Stimulated activated CD4-positive, alpha-beta T cell treated with anti-CD3 and anti-CD28 coated beads, Interleukin-2, amount 100 ng/mL, for 48 hours (primary cell): ENCODE measurements at places on chromosomes 5 and 9.

DNA sequence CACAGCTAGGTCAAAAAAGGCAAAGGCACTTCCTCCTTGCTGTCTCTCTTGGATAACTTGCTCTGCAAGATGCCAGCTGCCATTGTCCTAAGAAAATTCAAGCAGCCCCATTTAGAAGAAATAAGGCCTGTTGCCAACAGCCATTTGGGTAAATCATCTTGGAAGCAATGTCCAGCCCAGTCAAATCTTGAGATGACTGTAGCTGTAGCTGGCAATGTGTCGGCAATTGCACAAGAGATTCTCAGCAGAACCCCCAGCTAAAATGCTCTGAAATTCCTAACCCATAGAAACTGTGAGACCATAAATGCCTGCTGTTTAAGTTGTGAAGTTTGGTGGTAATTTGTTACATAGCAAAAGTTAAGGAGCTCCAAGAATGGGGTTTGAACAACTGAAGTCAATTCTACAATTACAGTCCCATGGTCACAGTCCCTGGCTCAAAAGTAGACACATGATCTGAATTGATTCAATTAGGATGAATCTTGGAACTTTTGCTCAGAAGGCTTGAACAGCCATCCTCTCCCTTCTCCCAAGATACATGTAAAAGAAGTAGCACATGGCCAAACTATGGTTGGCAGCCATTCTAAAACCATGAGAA lies 151.1 kb downstream of the MPDZ start:
- DNase-seq: no peak

DNA sequence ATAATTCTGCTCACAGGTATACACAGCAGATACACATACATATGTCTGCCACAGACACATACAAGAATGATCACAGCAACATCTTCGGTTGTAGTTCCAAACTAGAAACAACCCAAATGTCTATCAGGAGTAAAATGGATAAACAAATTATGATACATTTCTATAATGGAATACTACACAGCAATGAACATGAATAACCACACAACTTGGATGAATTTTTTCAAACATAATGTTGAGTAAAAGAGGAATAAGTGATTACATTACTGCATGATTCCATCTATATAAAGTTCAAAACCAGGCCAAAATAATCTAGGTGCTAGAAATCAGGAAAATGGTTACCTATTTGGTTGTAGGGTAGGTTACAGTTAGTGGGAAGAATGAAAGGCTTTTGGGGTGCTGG lies 4.6 kb upstream of the EGFLAM start:
- no peak for DNase-seq

GRCh38 chr5:58300346-58300895 lies 159.5 kb downstream of the PLK2 start:
- DNase-seq: no peak

DNA sequence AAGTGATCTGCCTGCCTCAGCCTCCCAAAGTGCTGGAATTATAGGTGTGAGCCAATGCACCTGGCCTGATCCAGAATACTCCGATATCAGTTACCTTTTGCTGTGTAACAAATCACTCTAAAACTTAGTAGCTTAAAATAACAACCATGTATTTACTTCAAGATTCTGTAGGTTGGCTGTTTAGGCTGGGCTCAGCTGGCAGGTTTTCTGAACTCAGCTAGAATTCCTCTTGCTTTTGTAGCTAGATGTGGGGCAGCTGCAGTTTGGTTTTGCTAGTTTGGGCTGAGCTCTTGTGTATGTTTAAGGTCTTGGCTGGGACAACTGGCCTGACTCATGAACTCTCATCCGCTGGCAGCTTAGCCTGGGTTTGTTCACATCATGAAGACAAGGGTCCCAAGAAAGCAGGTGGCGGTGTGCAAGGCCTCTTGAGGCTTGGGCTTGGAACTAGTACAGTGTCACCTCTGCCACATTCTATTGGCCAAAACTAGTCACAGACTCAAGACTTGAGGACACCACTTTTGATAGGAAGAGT lies 138.3 kb upstream of the SHB start:
- no peak for DNase-seq

DNA sequence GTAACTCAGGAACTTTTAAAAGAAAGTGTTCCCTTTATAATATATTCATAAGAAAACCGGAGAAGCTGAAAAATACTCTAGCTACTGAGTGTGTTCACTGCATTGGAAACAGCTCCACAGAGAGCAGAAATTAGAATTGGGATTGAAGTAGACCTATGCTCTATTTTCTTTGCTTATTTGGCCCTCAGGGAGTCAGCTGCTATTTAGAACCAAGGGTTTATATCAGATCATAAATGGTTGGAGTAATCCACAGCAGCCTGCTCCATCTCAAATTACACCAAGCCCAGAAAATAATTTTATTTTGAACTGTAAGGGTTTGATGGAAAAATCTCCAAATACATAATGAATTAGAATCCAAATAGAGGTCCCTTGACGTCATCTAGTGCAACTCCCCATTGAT lies 202.6 kb downstream of the ADAMTSL1 start:
- no peak for DNase-seq

GRCh38 chr9:110691002-110691549 lies 22.5 kb downstream of the MUSK start:
- DNase-seq: no peak

- DNase-seq: no peak
Measured at GRCh38 chr5:22650511-22650910, 202.6 kb downstream of the CDH12 start.

DNA sequence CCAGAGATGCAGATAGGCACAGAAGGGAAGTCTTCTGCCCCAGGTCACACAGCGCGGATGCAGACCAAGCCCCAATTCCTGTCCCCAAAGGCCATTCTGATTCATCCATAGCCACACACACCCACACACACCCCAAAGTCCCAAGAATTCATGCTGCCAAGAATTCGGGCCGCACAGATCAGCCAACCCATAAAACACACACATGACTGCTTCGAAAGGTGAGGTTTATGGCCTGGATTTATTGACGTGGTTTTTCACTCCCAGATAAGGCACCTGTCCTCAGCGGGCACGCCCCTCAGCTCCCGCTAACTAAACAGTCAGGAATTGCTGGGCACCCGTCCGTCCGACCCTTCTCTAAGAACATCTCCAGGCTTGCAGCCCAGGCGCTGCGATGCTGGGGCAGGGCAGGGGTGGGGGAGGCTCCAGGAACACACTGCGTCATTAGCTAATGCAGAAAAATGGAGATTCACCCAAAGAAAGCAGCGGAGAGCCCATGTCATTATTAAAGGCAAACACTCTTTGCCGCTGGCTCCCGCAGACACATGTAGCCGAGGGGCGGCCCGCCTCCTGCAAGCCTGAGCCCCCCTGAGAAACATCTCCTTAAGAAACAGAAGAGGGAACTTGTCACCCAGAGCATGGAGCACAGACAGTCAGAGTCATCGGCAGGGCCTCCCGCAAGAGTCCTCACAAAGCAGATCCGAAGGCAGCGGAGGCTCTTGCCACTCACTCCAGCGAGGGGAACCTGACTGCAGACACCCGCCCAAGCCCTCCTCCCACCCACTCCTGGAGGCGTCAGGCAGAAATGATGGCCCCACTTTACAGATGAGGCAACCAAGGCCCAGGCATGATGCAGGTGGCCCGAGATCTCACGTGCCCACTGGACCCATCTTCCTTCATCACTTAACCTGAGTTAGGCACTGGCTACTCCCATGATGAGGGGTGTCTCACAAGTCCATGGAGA lies 19.9 kb downstream of the VAV2 start:
- no peak for DNase-seq

DNA sequence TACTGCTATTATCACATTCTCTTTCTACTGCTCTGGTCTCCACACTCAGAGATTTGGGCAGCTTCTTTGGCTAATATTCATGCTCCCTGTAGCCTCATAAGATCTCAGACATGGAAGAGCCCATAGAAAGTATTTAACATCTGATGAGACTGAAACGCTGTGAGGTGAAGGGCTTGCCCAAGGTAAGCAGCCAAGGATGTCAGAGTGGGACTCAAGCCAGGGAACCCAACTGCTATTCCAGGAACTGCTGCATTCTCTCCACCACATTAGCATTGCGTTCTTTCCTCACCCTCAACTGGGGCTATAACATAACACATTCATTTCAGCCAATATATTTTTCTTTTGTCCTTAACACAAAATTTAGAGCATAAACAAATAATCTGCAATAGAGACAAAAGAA lies 3.8 kb downstream of the ADRB2 start:
- no peak for DNase-seq

GRCh38 chr9:105082843-105083242 lies 154.9 kb upstream of the ABCA1 start:
- DNase-seq: no peak

DNA sequence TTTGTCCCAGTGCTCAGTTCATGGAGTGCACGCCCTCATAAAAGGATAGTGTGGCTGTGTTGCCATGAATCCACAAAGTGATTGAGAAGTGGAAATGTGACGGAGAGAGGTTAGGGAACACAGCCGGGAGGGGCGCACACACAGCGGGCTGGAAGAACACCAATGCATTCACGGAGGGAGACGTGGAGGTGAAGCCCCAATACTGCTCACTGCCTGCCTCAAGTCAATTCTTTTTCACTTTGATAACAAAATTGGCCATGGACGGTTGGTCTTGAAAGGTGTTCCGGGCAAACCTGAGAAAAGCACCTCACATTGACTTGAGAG lies 424.1 kb downstream of the MED10 start:
- DNase-seq: no peak

- DNase-seq: no peak
Measured at GRCh38 chr5:82730913-82731312, 346.3 kb downstream of the TMEM167A start.

GRCh38 chr9:36318212-36318802 lies 60.1 kb upstream of the GNE start:
- no peak for DNase-seq

- DNase-seq: no peak
Measured at GRCh38 chr5:96483878-96484277, 50.8 kb upstream of the PCSK1 start.

GRCh38 chr9:100499460-100499859 lies 26.5 kb downstream of the TMEFF1 start:
- no peak for DNase-seq

DNA sequence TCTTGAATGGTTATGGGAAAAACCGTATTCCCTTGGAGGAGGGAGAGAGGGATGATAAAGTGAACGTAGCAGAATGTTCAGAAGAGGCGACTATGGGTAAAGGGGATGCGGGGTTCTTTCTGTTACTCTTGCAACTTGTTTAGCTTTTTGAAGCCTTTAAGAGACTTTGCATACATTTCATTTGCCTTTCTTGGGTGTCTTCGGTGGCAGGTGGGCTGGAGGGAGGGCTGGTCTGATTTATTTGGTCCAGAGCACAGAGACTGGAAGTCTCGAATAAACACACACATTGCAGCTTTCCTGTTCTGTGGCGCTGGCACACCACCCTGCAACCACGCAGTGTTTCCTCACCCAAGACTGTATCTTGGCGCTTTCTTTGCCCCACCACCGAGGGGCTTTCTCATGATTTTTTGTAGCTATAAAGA lies 23.2 kb downstream of the TTF1 start:
- DNase-seq: no peak

DNA sequence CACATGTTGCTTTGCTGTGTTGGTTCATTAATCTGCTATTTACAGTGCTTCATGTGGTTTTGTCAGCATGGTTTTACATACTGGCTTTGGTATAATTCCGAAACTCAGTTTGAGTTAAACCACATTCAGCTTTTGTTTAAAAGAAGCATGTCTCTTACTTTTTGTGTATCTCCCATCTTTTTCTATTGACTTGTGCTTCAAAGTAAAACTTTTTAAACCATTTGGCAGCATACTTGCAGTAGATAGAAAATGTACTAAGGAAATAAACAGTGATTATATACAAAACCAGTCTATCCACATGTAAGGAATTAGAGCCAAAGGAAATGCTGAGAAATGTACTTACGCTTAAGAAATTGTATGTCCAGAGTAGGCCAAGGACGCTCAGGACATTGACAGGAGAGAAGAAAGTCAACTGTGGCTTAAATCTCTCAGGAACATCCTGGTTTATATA lies 286.9 kb downstream of the ARHGEF28 start:
- no peak for DNase-seq

GRCh38 chr5:43771611-43772031 lies 168.6 kb downstream of the NNT start:
- DNase-seq: no peak

DNA sequence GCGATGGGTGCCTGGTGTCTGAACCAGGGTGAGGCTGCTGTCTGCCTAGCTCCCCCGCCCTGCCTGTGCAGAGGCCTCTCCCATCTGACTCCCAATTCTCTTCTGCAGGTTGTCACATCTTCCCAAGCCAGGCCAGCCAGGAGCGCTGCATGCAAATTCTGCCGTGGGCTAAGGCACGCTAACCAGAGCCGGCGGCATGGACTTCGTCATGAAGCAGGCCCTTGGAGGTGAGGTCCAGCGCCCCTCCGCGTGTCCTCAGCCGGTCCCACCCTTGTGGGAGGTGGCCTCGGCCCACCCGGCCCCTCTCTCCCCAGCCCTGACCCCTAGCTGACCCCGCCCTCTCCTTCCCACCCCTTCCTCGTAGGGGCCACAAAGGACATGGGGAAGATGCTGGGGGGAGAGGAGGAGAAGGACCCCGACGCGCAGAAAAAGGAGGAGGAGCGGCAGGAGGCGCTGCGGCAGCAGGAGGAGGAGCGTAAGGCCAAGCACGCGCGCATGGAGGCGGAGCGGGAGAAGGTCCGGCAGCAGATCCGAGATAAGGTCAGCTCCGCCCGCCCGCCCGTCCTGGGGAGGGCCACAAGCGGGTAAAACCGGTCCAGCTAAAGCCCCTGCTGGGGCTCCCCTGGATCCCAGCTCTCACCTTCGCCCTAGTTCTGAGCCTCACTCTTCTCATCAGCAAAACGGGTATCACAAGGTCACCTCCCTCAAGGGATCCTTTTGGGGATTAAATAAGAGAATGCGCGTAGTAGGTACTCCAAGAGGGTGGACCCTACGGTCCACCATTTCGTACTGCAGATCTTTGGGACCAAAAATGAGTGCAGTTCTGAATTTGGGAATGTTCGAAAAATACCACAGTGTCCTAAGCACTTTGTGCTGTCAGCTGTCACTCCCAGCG lies 7.4 kb downstream of the CPLX2 start:
- no peak for DNase-seq

- DNase-seq: no peak
Measured at GRCh38 chr5:7548596-7548995, 152.7 kb downstream of the ADCY2 start.

DNA sequence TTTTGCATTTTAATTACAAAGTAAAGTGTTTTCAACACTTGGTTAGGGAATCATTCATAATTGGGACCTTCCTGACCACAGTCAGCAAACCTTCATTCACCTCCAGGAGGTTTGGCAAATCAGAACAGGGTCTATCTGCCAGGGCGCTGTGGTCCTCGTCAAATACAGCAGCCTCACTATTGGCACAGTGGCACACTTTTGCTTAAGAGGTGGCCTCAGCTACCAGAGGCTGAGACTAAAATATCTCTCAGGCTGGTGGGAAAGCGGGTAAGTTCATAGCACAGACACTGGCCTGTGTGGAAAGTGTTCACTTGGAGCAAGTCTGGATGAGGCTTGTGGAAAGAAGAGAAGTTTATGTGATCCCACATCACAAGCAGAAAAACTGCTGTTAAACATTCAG lies 268.6 kb upstream of the DAPK1 start:
- DNase-seq: no peak

DNA sequence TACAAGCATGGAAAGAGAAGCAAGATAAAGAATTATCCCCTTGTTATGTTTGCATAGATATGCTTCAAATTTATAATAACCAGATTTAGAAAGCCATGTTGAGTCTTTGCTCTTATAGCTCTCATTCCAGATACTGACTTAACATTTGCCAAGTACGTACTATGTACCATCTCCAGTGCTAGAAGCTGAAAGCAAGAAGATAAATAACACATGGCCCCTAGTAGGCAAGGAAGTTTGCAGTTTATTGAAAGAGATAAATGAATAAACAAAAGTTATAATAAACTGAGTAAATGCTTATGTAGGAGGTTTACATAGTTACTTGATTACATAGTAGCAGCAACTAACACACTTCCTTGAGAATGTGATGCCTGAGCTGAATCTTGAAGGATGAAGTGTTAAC lies 628.4 kb downstream of the HINT1 start:
- no peak for DNase-seq
